ENCODE measurements at places on chromosomes 2 and 18.

DNA sequence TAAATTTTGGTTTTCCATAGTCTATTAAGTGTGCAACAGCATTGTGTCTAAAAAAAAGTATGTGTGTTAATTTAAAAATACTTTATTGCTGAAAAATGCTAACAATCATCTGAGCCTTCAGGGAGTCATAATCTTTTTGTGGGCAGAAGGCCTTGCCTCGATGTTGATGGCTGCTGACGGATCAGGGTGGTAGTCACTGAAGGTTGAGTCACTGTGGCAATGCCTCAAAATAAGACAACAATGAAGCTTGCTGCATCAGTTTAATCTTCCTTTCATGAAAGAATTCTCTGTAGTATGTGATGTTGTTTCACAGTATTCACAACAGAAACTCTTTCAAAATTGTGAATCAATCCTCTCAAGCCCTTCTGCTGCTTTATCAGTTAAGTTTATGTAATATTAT, 31.3 kb downstream of the HDHD2 start:
- no peak for DNase-seq

GRCh38 chr2:30321466-30321865, 90.1 kb downstream of the LBH start:
- DNase-seq: no peak

- DNase-seq: no peak
Measured at GRCh38 chr2:234996069-234996940, 44.5 kb downstream of the SH3BP4 start.

GRCh38 chr2:162025121-162025911, 48.7 kb downstream of the DPP4 start:
- no peak for DNase-seq

DNA sequence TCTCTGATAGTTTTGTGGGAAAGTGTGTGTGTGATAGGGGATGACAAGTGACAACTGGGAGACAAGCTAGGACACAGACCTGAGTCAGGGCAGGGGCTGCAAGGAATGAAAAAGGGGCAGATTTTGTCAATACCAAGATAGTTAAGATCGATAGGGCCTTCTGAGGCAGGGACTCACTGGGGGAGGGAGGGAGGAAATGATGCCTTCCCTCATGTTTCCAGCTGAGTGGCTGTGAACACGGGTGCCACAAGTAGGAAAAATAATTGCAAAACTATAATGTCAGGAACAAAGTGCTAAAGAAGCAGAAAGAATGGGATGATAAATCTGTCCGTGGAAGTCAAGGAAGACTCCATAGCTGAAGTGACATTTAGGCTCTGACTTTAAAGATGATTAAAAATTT, 24.2 kb downstream of the CDH2 start:
- DNase-seq: no peak

GRCh38 chr2:170925923-170926322, 3.1 kb upstream of the GORASP2 start:
- no peak for DNase-seq

GRCh38 chr2:175012516-175012915, 7.3 kb upstream of the CHN1 start:
- no peak for DNase-seq

- no peak for DNase-seq
Measured at GRCh38 chr2:73933194-73933593, 6.5 kb downstream of the DGUOK start.

- DNase-seq: no peak
Measured at GRCh38 chr2:113160962-113161361, 12.8 kb upstream of the PSD4 start.

- DNase-seq: no peak
Measured at GRCh38 chr2:11058129-11058528, 97.1 kb upstream of the SLC66A3 start.

- no peak for DNase-seq
Measured at GRCh38 chr2:65050931-65051330, 5.3 kb upstream of the CEP68 start.

- DNase-seq: no peak
Measured at GRCh38 chr2:207255565-207256470, 90.1 kb upstream of the KLF7 start.

DNA sequence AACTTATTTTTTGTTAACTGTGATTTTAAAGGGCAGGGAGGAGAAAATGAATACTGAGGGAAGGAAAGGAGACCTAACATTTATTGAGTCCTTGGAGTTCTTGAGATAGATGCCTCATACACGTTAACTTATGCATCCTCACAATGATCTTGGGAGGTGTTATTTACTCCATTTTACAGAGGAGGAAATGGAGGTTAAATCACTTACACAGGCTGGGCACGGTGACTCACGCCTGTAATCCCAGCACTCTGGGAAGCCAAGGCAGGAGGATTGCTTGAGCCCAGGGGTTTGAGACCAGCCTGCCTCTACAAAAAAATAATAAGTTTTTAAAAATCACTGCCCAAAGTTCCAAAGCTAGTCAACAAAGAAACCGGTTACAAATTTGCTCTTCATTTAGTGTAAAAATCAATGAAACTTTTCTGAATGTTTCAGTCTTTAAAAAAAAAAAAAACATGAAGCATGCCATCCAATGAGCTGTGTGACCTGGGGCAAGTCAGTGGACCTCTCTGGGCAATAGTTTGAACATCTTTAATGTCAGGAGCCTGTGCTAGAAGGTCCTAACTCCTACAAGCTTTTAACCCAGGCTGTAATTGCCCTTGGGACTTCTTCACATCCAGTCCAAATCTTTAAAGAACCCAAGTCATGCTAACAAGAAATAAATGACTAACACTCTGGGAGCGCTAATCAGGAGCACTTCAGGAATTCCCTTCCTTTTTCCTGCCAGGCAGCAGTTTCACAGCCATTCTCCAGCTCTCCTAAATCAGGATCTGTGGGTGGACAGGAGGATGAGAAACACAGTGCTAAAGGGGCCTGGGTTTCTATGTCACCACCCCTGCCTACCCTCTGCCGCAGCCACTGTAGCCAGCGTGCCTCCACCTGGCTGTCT, 176.4 kb downstream of the TMEM247 start:
- no peak for DNase-seq

GRCh38 chr2:26911911-26912861, 58.3 kb upstream of the MAPRE3 start:
- DNase-seq: no peak

DNA sequence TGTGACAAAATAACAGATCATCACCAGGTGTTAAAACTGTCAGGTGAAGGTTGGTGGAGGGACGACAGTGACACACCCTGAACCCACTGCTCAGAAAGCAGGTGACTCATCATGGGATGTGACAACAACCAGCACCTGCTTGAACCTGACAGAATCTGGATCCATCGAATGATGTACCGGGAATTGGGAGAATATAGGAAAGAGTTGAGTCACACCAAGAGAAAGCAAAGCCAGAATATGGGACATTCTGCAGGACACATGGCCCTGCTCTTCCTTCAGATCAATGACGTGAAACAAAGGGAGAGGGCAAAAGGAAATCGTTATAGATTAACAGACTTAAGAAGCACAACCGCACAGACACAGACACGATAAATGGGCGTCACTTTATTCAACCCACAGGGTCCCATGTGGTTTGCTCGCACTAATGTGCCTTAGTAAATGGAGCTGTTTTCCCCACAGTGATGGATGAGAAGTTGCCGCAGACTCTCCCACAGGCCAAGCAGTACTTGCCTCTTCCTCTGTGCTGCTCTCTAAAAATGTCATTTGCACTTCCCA, 100.1 kb downstream of the CRACDL start:
- no peak for DNase-seq

DNA sequence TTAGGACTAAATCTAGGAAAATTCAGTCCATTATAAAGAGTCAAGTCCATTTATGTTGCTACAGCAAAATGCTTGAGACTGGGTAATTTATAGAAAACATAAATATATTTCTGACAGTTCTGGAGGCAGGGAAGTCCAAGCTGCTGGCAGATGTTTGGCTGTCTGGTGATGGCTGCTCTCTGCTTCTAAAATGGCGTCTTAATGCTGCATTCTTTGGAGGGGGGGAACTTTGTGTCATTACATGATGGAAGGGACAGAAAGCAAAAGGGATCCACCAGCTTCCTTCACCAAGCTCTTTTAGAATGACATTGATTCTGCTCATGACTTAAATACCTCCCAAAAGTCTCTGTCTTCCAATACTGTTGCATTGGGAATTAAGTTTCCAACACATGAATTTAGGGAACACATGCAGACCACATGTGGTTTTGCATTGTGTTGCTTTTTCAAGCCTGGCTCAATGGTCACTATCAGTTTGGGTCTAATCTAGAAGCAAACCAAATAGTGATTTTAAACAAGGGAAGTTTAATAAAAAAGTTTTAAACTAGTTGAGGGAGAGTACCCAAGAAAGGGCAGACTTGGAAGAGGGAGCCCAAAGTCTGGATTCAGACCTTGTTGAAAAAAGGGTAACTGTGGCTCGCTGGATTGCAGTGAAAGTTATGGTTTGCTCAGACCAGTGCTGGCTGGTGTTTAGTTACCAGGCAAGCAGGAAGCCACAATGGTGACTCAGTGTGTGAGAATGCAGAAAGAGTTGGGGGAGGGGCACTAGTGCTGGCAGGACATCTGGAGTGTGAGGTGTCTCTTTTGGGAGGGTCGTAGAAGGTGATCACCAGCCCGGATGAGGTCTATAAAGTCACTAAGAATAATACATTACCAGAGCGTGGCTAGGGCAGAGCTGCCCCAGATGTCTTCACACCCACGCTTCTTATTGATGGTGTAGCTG, 30.8 kb downstream of the C18orf54 start:
- DNase-seq: no peak

GRCh38 chr2:63073994-63074393, 23.4 kb downstream of the OTX1 start:
- no peak for DNase-seq

DNA sequence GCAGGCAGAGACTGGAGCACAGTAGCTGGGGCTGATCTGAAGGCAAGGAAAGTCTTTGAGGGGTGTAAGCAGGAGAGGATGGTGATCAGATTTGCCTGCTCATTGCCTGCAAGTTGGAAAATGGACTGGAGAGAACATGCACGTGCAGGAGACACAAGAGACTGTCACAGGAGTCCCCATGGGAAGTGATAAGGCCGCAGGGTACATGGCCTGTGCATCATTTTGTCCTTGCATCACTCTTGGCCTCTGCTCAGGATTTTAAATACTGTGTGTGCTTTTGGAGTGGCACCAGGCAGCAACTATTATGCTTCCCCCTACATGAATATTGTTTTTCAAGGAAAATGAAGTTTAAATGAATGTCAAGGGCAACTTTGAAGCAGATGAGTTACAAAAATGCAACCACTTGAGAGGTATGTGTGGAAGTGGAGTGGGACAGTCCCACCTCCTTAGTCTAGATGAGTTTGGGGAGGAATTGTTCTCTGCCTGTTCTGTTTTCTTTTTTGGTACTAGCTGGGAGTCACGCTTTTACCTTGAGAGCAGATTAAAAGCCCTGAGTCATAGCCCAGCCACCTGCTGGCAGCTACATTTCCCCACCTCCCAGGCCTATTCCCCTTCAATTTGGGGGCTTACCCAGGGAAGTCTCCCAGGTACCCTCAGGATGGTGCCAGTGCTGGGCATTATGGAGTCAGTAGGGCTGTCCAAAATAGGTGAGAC, 19.3 kb downstream of the MAPK4 start:
- DNase-seq: no peak

DNA sequence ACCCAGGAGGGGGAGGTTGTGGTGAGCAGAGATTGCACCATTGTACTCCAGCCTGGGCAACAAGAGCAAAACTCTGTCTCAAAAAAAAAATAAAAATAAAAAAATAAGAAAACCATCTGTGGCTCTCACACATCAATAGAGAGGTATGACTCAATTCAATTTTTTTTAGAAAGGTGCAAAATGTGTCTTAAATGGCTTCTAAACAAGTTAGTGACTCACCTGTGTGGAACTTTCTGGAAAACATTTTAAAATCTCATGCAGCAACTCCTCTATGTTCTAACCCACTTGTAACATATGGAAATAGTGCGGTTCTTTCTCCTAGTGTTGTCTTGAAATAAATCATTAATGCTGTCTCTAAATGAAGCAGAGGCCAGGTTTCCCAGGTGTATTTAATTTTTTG, 10.7 kb upstream of the SULT1C4 start:
- no peak for DNase-seq

- DNase-seq: no peak
Measured at GRCh38 chr2:193583638-193584400, 1389.1 kb upstream of the TMEFF2 start.

- DNase-seq: no peak
Measured at GRCh38 chr2:83899271-83899670, 559.8 kb downstream of the SUCLG1 start.

DNA sequence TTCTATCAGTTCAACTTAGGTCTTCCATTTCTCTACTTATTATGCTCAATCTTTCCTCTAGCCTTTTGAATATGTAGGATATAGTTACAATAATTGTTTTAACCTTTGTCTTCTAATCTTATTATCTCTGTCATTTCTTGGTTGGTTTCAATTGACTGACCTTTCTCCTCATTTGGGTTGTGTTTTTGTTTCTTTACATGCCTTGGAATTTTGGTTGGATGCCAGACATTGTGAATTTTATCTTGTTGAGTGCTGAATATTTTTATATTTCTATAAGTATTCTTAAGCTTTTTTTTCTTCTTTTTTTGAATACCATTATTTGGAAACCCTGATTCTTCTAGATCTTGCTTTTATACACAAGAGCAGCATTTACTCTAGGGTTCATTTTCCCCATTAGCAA, 30.7 kb upstream of the TMEM247 start:
- no peak for DNase-seq

- DNase-seq: peak; percentile 7
Measured at GRCh38 chr2:45652090-45653031, 886 bp downstream of the PRKCE start.

- DNase-seq: no peak
Measured at GRCh38 chr2:72114693-72115051, 33.0 kb downstream of the CYP26B1 start.

- no peak for DNase-seq
Measured at GRCh38 chr2:200624658-200625057, 38.8 kb downstream of the AOX1 start.

GRCh38 chr2:197137231-197137630, 173.3 kb downstream of the ANKRD44 start:
- DNase-seq: no peak

- DNase-seq: no peak
Measured at GRCh38 chr18:7584646-7585275, 17.6 kb downstream of the PTPRM start.

- no peak for DNase-seq
Measured at GRCh38 chr2:122486086-122486485, 730.6 kb downstream of the TSN start.

GRCh38 chr2:30777661-30778505, 29.4 kb downstream of the CAPN13 start:
- no peak for DNase-seq

DNA sequence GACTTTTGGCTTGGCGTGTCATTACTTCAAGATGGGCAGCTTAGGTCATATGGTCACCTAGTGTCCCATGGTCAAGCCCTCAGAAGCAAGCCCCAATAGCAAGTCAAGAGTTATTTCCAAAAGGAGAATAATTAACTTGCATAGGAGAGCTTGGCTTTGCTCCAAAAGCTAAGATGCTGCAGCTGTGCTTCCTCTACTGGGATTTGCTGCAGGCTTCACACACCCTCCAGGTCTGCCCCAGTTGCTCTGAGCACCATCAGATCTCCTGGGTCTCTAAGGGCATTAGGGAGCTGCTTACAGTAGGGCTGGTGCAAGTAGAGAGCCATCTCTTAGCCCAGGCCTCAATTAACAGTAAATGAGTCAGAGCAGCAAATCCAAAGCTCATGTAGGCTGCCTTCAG, 46.6 kb downstream of the THUMPD2 start:
- no peak for DNase-seq

- DNase-seq: no peak
Measured at GRCh38 chr2:36902385-36903120, 63.8 kb downstream of the STRN start.
